ENCODE measurements at places on chromosomes 13 and 19.

DNA sequence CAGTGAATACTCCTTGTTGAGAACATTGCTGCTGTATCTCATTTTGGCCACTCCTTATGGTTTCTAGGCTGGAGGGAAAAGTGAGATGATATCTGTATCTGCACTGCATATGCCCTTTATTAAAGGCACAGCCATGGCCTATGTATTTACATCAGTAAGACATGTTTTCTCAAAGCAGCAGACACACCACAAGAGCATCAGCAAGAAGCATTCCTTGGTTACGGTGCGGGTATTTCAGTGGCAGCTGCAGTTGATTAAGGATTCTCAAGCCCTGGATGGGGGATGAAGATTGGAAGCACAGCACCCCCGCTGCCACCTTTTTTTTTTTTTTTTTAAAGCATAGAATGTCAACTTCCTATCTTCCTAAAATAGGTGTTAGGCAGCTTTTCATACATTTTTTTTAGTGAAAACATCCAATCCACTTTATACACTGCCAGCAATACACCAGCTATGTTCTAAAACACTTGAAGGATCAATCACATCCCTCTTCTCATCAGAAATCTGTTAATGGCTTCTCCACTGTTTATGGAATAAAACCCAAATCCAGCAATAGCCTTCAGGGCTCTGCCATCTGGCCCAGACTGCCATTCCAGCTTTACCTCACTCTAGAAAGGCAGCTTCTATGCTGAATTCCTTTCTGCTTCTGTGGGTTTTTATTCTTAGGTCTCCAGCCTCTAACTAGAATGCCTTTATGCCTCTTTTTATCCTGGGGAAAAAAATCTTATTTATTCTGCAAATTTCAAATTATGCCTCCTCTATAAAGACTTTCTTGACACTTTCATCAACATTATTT is 331.0 kb downstream of the DNAJC15 start:
- no peak for DNase-seq

DNA sequence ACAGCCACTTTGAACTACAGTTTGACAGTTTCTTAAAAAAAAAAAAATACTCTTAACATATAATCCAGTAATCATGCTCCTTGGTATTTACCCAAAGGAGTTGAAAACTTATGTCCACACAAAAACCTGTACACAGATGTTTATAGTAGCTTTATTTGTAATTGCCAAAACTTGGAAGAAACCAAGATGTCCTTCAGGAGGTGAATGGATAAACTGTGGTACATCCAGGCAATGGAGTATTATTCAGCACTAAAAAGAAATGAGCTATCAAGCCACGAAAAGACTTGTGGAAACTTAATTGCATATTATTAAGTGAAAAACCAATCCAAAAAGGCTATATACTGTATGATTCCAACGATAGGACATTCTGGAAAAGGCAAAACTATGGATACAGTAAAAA is 44.9 kb downstream of the RCBTB2 start:
- DNase-seq, result no peak

DNA sequence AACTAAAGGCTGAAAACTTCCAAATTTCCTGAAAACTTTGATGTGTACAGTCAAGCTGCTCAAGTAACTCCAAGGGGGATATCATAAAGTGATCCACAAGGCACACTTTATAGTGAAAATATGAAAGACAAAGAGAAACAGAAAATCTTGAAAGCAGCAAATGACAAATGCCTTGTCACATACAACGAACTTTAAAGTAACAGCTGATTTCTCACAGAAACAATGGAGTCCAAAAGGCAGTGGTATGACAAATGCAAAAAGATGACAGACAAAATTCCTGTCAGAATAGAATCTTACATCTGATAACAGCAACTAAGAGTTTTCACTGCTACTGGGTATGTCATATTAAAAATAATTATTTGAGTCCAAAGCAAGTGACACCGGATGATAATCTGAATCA is 1602.3 kb upstream of the PRR20A start:
- no peak for DNase-seq

DNA sequence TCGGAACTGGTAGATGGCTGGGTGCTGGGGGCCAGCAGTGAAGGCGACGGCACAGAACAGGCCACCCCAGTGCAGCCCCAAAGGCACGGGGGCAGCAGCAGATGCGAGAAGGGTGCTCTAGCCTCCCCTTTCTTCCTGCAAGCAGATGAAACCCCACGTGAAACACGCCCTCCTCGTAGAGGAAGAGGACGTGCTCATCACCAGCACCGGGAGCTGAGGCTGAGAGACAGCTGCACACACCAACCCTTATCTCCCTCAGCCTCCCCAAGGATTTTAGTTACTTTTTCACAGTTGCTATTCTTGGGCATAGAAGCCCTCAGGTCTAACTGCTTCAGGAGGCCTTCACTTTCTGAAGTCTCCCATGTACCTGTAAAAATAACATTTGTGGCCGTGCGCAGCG is 11.9 kb downstream of the ZNF787 start:
- DNase-seq, result no peak

DNA sequence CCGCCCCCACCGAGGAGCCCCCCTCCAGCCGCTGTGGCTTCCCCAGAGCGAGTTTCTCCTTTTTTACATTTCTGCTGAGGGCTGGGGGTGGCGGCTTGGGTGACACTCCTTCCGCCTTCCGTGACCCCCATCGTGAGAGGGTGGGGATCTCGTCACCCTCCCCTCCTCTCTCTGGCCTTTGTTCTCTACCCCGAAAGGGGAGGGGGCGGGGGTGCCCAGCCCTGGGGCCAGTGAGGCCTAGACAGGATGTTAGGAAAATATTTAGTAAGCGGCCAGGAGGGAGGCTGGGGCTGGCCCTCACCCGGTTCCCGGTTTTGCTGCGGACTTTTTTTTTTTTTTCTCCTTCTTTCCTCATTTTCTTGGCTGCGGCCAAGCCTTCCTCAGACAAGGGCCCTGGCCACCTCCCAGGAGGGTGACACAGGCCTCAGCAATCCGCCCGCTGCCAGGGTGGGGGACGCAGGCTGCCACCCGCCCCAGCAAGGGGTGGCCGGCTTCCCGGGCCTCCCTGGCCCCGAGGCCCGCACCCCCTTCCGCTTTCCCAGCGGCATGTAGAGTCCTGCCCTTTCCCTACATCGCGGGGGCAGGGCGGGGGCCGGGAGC is 3.9 kb downstream of the MIDN start:
- peak; percentile 76 for DNase-seq

- DNase-seq, result no peak
These were observed 1792.7 kb upstream of the MIR17HG start for GRCh38 chr13:89554801-89555200.

- no peak for DNase-seq
These were observed 160.1 kb downstream of the COG6 start for GRCh38 chr13:39815345-39816111.

DNA sequence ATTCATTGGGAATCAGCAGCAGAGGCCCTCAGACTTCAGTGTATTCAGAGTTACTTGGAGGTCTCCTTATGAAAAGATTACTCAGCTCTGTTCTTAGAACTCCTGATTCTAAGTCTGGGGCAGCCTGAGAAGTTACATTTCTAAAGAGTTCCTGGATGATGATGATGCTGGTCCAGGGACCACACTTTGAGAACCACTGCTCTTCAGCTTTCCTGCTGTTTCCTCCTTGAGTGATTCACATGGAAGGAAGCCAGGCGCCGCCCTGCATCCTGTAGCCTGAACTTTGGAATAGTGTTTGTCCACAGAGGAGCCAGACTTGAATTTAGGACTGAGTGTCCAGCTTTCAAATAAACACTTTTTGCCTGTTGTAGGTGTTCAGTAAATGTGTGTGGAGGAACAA is 2.9 kb downstream of the CEBPG start:
- DNase-seq, result no peak

DNA sequence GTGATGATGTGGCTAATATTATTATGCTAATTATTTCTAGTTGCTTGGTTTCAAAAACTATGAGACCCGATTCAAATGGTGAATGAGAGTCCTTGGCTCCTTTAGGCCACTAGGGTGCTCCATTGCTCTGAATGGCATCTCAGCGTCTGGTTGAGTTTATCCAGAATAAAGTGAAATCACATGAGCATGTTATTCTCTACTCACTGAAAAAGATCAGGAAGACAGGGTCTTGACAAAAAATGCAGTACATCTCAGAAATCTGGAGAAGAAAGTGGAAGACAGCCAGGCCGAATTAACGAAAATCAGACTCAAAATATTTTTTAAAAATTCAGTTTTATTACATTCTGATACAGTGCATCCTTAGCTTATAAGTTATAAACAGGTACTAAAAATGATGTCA is 516.2 kb downstream of the MYO16 start:
- peak; percentile 54 for DNase-seq

DNA sequence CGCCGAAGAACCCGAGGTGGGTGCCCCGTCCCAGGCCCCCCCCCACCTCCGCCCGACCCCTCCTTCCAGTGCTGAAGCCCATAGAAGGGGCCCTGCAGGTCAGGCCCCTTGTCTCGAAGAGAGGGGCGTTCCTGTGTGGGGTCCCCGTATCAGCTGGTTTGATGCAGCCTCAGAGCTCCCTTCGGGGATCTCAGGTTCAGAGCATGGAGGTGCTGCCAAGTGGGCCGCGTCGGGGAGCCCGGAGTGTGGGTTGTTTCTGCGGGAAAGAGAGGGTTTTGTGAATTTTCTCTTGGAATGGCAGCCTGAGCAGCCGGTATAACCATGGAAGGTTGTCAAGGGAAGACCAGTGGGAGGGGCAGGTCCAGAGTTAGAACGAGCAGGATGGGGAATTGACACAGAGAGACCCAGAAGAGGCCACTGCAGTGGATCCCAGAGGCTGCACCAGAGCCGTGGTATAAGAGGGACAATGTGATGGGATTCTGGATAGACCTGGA is 384 bp downstream of the TRAPPC2B start:
- peak; percentile 31 for DNase-seq

GRCh38 chr13:23651887-23652286 is 81.7 kb downstream of the TNFRSF19 start:
- DNase-seq, result no peak

- DNase-seq, result no peak
These were observed 96.1 kb upstream of the UQCRFS1 start for GRCh38 chr19:29308977-29309590.

- DNase-seq, result peak; percentile 3
These were observed 126.5 kb upstream of the NBEA start for GRCh38 chr13:34815526-34815925.

- DNase-seq, result no peak
These were observed 671 bp downstream of the MCOLN1 start for GRCh38 chr19:7522923-7523667.

- no peak for DNase-seq
These were observed 60.5 kb downstream of the ZMYM2 start for GRCh38 chr13:20019043-20019442.

DNA sequence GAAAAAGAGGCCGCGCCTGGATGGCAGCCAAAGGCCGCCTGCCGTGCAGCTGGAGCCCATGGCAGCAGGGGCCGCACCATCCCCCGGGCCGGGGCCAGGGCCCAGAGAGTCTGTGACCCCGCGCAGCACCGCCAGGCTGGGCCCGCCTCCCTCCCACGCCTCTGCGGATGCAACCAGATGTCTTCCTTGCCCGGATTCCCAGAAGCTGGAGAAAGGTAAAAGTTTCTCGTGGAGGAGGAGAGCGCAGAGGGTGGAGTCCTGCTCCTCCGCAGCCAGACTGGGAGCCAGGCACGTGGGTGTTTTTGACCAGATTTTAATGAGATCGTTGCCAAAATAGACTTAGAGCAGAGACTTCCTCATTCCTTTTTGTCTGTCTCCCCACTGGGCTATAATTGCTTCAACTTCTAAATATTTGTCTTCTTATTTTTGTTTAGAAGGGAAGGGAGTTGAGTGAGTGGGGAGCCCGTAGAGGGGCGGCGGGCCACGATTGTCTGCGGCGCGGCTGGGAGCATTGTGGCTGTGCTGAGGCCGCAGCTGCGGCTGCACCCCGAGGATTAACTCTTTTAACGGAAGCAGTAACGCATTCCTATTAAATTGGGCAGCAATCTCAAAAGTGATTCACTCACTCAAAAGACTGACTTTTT is 22.8 kb upstream of the NDUFS7 start:
- peak; percentile 78 for DNase-seq

DNA sequence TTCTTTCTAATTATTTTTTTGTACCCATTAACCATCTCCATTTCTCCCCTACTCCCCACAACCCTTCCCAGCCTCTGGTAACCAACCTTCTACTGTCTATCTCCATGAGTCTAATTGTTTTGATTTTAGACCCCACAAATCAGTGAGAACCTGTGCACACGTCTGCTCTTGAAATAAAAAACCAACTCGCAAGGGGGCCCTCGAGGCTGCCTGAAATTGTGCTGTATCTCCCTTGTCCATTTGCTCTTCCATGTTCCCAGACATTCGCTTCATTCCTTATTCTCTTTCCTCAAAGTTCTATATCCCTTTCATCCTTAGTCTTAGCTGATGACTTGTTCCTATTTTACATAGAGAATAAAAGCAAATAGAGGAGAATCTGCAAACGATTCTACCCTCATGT is 95.0 kb downstream of the GPC5 start:
- DNase-seq, result no peak

- no peak for DNase-seq
These were observed 173.6 kb downstream of the NALCN start for GRCh38 chr13:101242720-101243119.

DNA sequence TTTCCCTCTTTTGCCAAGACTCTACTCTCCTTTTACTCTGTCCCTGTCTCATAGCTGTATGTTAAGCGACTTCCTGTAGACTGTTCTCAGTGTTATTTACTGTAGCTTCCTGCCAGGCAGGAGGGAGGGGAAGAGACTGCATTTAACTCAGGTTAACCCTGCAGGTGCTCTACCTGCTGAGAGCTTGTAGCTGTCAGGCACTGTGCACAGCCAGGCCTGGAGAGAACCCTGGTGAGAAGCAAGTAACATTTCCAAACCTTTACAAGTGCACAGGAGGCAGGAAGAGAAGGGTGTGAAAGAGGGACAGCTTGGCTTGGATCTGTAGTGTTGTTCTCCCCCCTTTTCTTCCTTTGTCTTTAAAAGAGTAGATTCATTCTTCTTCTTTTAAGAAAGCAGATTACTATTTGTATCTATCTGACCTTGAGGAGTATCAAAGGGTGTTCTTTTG is 167.1 kb downstream of the LMO7 start:
- no peak for DNase-seq

- no peak for DNase-seq
These were observed 298.6 kb downstream of the ZNF536 start for GRCh38 chr19:30670562-30671366.

DNA sequence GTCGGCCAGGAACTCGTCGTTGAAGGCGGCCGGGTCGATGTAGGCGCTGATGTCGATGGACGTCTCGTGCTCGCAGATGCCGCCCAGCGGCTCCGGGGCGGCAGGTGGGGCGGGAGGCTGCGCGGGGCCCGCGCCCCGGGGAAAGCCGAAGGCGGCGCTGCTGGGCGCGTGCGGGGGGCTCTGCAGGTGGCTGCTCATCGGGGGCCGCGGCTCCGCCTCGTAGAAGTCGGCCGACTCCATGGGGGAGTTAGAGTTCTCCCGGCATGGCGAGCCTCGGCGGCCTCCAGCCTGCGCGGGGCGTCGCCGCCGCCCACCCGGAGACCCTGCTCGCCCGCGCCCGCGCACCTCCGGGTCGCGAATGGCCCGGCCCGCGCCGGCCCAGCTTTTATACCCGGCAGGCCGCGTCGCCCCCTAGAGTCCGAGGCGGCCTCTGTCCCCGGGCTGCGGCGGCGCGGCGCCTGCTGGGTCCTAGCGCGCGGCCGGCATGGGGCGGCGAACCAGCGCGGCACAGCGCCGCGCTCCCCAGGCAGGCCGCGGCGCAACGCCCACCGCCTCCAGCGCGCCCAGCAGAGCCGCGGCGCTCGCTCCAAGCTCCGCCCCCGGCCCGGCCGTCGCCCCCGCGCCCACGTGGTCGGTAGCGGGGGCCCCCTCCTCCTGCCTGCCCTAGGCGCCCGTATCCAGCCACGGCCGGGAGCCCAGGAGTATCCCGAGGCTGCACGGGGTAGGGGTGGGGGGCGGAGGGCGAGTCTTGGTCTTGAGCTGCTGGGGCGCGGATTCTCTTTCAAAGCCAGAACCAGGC is at the start of gene CEBPA:
Gene CEBPA (minus strand): TSS at position 360 of the 799 bp plus-strand sequence. CDS start 120 bp downstream, at position 240.
- DNase-seq, result peak; percentile 85
